ENCODE measurements at places on chromosomes 13 and 19. TPM values are rescaled to one million over a fixed set of nuclear protein-coding genes. Genes with fewer than 3 reads are reported as not detected.

LILRA1 gene
- not detected for total RNA-seq

TEAD2 gene
- 12.1 TPM for total RNA-seq

KCTD15 gene
- 13.4 TPM for total RNA-seq

TSSK6 gene
- 0.71 TPM for total RNA-seq

UBE2L5 gene
- 0.22 TPM for total RNA-seq

- no peak for DNase-seq
These were observed 232.6 kb upstream of the HTR2A start for GRCh38 chr13:47129461-47129860.

DNA sequence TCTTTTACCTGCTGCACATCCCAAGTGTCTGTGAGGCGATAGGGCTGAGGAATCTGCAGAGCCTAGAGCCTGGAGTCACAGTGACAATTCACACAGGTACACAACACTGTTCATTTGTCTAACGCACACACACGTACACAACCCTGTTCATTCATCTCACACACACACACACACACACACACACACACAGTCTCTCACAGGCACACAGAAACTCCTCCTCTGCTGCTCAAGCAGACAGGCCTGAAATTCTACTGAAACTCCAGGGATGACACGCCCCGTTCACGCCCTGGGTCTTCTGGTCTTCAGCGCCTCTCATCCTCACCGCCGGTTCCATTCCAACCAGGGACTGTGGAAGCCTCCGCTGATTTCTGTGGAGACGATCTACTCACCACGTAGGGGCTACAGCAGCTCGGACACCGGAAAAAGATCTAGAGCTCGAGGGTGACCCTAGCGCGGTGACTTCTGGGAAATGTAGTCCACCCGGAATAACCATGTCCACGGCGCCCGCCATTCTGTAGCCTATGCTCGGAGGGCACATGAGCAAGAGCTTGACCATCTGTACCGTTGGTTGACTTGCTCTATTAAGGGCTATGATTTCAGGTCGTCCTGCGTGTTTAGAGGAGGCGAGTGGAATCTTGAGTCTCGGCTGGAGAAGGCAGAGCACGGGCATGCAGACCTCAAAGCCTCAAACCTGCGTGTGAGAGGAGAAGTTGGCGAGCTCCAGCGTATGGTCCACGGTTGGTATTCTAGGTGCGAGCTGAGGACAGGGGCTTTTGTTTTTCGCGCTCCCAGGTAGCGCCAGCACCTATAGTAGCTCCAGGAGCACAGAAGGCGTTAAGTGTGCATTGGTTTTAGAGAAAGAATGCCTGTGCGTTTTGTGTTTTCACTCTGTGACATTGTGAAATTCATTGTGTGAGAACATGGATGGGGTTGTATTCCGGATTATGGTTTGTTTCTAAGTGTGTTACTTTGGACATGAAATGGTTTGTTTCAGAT, 33.4 kb downstream of the ZNF45 start:
- peak; percentile 80 for DNase-seq

GRCh38 chr19:4583961-4584669, 24.6 kb upstream of the SEMA6B start:
- DNase-seq = peak; percentile 97

- peak; percentile 77 for DNase-seq
These were observed 12.3 kb downstream of the ATP7B start for GRCh38 chr13:51998723-51999509.

DNA sequence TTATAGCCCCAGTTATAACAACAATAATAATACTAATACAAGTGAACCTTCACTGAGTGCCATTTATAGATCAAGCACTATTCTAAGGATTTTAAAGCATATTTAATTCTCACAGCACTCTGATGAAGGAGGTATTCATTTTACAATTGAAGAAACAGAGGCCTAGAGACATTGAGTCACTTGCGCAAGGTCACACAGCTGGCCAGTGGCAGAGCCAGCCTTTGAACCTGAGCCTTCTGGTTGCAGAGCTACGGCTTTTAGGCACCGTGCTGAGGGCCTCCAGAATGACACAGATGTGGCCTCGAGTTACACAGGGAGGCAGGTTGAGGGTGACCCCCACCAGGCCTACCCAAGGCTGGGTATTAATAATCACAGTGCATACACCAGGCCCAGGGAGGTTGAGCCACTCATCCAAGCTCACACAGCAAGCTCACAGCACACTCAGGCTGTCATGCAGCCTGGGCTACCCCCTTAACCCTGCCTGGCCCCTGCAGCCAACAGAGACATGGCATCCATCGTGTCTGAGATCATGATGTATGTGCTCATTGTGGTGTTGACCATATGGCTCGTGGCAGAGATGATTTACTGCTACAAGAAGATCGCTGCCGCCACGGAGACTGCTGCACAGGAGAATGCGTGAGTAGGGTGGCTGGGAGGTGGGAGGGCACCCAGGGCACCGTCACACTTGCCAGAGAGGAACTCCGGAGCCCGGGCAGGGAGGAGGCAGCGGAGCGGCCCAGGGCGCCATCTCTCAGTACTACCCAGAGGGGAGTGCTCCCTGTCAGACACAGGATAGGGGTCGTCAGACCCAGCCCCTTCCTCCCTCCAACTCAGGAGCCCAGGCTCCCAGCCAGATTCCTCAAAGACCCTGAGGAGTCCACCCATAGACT, 2.7 kb upstream of the HPN start:
- DNase-seq = no peak

GRCh38 chr19:8311461-8312260, 3.5 kb upstream of the CD320 start:
- no peak for DNase-seq

- no peak for DNase-seq
These were observed 21.6 kb upstream of the F2RL3 start for GRCh38 chr19:16867211-16867610.

DNA sequence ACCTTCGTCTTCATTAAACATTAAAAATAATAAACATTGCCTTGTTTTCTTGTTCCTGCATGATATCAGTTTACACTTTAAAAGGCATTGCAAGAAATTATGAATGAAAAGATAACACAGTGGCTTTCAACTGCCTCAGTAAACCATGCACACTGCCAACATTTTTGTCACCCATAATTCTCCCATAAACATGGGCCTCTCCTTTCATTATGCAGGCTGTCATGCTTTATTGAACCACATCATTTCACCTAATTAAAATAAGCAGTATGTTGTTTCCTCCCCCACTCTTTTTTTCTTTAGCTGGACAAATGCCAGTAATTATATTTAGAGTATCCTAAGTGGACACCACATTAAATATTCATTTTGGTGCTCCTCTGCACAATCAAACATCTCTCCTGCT, 1566.5 kb upstream of the SLC10A2 start:
- DNase-seq = no peak

GRCh38 chr19:18044825-18045304, 36.9 kb downstream of the ARRDC2 start:
- no peak for DNase-seq

DNA sequence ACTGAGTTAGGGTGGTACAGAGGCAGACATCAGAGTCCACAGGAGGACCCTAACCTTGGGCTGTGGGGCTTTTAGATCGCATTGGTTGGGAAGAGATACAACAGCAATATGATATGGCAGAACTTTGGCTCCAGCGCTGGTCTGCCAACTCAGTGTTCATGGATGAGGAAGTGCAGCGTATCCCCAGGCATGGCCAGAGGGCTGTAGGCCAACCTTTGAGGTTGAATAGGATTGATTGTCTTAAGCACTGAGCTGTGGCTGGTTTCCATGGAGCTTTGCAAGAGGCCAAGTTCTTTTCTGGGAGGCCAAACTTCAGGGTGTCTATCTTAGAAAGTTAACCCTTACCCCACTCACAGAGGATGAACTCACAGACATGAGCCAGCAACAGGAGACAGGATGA, 144.1 kb upstream of the TMTC4 start:
- no peak for DNase-seq

- DNase-seq = no peak
These were observed 1317.1 kb downstream of the SLITRK1 start for GRCh38 chr13:82565201-82565600.

GRCh38 chr19:14433554-14434501, 722 bp downstream of the PKN1 start:
- no peak for DNase-seq

- DNase-seq = peak; percentile 19
These were observed 12.1 kb upstream of the CEACAM8 start for GRCh38 chr19:42606660-42607351.

GRCh38 chr13:40163066-40164000, 503.1 kb downstream of the FOXO1 start:
- DNase-seq = no peak

GRCh38 chr19:49792829-49793560, 20.1 kb downstream of the FUZ start:
- DNase-seq = no peak
